Activated naive CD4-positive, alpha-beta T cell treated with anti-CD3 and anti-CD28 coated beads, Interleukin-2, amount 10 ng/mL, durations not matched to agents 5 hours and 36 hours (primary cell): ENCODE measurements at places on chromosomes 13 and 19. TPM values are rescaled to one million over a fixed set of nuclear protein-coding genes. Genes with fewer than 3 reads are reported as not detected.

LIPE gene
- 27.0 TPM for total RNA-seq

ATP8A2 gene
- 0.94 TPM for total RNA-seq

CFAP97D2 gene
- total RNA-seq: not detected

ZNF726 gene
- 11.1 TPM for total RNA-seq

RFPL4A gene
- total RNA-seq: not detected
